ENCODE measurements at places on chromosomes 12 and 14.

GRCh38 chr12:53944209-53944608 lies 5.6 kb downstream of the HOXC13 start:
- no peak for DNase-seq

DNA sequence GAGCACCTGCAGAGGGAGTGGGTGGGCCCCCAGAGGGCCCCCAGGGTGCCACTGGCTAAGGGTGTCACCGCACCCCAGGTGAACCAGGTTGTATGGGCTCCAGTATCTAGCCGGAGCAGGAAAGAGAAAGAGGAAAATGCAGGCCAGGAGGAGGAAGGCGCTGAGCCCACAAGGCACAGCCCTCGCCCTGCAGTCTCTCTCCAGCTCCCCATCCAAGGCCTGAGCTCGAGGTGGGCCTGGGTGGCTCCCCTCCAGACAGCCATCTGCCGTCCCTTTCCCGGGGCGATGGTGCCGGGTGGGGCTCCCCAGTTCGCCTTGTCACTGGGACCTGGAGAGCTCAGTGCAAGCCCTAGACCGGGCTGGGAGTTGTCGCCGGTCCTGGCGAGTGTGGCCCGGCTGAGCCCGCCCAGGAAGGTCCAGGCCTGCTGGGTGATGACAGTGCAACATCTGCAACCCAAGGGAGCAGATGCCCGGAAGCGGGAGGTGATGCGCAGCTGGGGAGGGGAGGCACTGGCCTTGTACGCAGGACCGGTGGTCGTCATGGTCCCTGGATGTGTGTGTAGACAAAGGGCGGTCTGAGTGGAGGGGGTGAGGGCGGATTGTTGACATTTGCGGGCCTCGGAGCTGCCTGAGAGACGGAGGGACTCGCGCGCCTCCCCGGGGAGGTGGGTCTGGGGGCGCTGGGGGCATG lies 716 bp downstream of the TMEM179 start:
- DNase-seq = no peak

- no peak for DNase-seq
These were observed 201.0 kb upstream of the GZMB start for GRCh38 chr14:24834956-24835355.

DNA sequence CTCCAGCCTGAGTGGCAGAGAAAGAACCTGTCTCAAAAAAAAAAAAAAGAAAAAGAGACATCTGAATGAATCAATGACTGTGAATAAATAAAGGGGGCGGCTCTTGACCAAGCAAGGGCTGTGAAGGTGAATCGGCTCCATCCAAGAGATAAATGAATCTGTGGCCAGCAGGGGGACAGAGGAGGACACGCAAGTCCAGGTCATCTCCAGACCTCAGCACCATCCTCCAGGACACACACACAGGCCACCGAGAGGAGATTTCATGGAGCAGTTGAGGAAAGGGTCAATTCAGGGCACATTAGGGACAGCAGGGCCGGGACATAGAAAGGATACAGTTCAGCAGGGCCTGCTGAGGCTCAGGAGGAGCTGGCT lies 21.6 kb downstream of the TRPV4 start:
- DNase-seq = no peak

GRCh38 chr14:53549956-53550355 lies 396.8 kb upstream of the DDHD1 start:
- no peak for DNase-seq

GRCh38 chr14:101075801-101076413 lies 172.4 kb upstream of the RTL1 start:
- no peak for DNase-seq

- no peak for DNase-seq
These were observed 36.6 kb upstream of the CIT start for GRCh38 chr12:119913536-119914330.

All from Jurkat, Clone E6-1 (cell line).